ENCODE measurements at places on chromosomes 1 and 21. TPM values are rescaled to one million over a fixed set of nuclear protein-coding genes. Genes with fewer than 3 reads are reported as not detected.

DNA sequence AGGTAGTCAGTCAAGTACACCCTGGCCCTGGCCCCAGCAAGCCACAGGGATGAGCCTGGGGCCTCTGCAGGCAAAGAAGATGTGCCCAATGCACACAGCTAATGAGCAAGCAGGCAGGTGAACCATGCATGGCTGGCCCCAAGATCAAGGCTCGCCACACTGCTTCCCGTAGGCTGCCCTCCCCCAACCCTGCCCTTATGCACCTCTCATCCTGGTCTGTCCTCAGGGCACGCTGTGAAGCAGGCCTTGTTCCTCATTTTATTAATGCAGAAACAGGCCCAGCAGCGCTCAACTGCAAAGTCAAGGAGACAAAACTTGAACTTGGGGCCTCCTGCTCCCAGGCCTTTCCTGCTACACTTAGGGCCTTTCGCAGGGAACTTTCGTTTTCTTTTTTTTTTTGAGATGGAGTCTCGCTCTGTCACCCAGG is 35.6 kb upstream of the ID3 start:
- DNase-seq = no peak

DNA sequence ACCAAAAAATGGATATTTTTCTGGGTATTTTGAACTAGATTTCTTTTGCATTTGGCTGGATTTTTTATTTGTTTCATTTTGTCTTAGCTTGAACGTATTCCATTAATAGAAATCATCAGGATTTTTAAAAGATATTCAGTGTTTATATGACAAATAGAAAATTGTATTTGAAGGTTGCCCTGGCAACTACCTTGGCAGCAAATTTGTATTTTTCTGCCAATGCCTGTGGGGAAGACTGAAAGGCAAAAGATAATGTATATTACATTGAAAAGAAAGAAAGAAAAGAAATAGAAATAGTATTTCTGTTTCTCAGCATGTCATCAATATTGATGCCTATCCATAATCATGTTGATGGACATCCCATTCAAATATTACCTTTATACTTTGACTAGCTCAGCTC is 16.8 kb downstream of the VCAM1 start:
- no peak for DNase-seq

DRAXIN gene
- 0.08 TPM for total RNA-seq

SV2A gene
- 5.5 TPM for total RNA-seq

DNA sequence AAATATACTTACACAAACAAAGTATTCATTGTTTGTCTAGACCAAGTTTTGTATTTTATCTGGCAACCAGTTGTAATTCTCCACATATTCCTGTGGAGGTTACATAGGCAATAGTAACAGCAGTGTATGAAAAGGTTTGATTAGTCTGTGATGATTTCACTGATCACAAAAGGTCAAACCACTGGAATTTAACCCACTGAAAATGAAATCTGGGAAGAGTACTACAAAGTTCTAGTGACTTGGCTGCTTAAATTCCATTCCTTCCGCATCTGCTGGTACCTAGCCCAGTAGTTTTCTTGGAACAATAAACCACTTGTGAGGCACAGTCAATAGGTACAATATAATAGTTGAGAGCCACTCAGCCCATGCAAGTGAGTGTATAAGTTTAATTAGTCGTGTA is 205.4 kb downstream of the NFIA start:
- DNase-seq = no peak

SPTA1 gene
- total RNA-seq = not detected

Measured in ureter (tissue), 1 donor.